Renal cortex interstitium (tissue), 15 donors: ENCODE measurements at places on chromosomes 11 and 22. TPM values are rescaled to one million over a fixed set of nuclear protein-coding genes. Genes with fewer than 3 reads are reported as not detected.

OR56A1 gene
- not detected for polyA plus RNA-seq

APOL1 gene
- 13.9 TPM for polyA plus RNA-seq

ANO5 gene
- 4.5 TPM for polyA plus RNA-seq

MAPK11 gene
- 10.1 TPM for polyA plus RNA-seq

RHOD gene
- polyA plus RNA-seq = 7.7 TPM

ZNF214 gene
- polyA plus RNA-seq = 12.3 TPM

SYVN1 gene
- polyA plus RNA-seq = 53.6 TPM

TEX54 gene
- polyA plus RNA-seq = not detected

FOLR2 gene
- polyA plus RNA-seq = 10.7 TPM

DNA sequence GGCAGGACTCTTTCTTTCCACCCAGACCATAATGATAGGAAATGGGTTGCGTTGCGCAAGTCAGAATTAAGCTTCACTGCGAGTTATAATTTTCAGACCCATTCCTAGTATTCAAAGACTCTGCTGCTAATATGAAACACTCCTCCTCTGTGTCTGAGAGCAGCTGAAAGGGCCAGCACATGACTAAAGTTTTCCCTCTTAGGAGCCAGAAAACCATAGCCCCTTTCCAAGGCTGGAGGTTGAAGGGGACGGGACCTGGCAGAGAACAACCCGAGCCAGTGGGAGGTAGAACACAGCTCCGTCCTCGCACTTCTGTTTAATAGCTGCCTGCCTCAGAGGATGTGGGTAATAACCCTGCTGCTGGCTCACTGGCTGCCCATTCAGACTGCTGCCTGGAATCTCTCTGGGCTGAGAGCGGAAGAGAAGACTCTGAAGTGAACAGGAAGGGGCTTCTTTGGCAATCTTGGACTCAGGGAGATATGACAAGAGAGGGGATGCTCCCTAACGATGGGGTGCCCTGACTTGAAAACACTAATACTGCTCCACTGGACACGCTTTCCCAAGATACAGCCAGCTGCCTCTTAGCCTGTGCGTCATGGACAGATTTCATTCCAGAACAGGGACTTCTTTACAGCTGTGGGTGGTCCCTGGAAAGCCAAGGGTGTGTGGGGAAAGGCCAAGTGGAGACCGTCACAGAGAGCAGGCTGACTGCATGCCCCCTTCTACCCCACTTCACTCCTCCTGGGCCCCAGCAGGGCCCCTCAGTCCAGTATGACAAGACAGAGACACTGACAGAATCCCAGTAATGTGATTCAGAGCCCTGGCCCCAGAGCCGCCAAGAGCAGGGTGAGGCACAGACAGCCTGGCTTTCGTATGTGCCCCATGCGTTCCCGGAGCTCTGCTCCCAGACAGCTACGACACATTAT is 156.9 kb downstream of the FEZ1 start:
- no peak for DNase-seq

GRCh38 chr22:47002692-47003091 is 240.2 kb downstream of the TBC1D22A start:
- no peak for DNase-seq

- no peak for DNase-seq
Measured at GRCh38 chr11:35330156-35330889, 89.0 kb downstream of the SLC1A2 start.

GRCh38 chr22:42893371-42894150 is 36.5 kb upstream of the ARFGAP3 start:
- no peak for DNase-seq

- DNase-seq = no peak
Measured at GRCh38 chr22:45470871-45471270, 31.8 kb upstream of the FBLN1 start.

- DNase-seq = no peak
Measured at GRCh38 chr11:86418106-86418505, 43.4 kb downstream of the CCDC81 start.

DNA sequence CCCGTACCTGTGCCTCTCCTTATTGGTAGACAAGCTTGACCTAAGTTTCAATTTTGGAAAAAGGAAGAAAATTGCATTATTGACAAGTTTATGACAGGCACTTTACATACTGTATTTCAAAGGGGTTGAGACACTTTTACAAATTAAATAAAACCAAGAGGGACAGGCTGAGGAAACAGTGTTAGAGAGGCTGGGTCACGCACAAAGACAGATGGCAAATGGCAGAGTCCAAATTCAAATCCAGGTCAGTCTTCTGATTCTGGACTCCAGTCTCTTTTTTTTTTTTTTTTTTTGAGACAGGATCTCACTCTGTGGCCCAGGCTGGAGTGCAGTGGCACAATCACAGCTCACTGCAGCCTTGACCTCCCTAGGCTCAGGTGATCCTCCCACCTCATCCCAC is 10.1 kb downstream of the TRIM66 start:
- no peak for DNase-seq

- no peak for DNase-seq
Measured at GRCh38 chr11:109845437-109845836, 247.8 kb upstream of the ZC3H12C start.

DNA sequence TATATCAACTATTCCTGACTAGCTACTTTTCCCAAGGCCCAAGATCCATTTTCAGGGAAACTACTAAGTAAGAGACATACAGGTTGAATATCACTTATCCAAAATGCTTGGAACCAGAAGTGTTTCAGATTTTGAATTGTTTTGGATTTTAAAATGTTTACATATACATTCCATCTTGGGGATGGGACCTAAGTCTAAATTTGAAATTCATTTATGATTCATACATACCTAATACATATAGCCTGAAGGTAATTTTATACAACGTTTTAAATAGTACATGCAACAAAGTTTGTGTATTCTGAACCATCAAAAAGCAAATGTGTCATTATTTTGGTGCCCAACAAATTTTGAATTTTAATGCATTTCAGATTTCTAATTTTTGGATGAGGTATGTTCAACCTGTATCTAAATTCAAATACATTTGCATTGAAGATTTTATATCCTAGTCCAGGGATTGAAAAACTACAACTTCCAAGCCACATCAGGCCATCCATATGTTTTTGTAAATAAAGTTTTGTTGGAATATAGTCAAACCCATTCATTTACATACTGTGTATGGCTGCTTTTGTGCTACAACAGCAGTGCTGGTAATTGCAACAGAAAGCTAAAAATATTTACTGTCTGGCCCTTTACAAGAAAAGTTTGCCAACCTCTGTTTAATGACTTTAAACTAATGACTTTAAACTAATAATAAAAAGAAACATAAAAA is 73.3 kb downstream of the CWF19L2 start:
- no peak for DNase-seq

- peak; percentile 42 for DNase-seq
Measured at GRCh38 chr11:74466916-74467885, at the start of gene KCNE3. Gene KCNE3 (minus strand): TSS chr11:74467549. CDS start chr11:74457563, 9,986 bp downstream.

GRCh38 chr11:46759196-46759595 is 40.2 kb downstream of the F2 start:
- no peak for DNase-seq

DNA sequence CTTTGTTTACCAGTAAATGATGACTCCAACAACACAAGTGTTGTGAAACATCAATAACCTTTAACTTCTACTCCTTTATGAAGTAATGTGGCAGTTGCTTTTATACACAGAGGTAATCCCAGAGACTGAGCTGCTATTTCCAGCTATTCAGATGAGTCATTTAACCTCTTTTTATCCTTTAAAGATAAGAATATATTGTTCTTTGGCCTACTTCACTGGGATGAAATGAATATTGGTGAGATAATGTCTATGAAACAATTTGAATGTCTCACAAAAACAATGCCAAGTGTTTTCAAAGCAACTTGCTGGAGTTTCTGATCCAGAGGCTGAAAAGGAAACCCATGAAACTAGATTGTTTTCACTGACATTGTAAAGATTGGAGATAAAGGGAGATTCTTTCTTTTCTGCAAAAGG is 564.4 kb upstream of the LUZP2 start:
- no peak for DNase-seq

DNA sequence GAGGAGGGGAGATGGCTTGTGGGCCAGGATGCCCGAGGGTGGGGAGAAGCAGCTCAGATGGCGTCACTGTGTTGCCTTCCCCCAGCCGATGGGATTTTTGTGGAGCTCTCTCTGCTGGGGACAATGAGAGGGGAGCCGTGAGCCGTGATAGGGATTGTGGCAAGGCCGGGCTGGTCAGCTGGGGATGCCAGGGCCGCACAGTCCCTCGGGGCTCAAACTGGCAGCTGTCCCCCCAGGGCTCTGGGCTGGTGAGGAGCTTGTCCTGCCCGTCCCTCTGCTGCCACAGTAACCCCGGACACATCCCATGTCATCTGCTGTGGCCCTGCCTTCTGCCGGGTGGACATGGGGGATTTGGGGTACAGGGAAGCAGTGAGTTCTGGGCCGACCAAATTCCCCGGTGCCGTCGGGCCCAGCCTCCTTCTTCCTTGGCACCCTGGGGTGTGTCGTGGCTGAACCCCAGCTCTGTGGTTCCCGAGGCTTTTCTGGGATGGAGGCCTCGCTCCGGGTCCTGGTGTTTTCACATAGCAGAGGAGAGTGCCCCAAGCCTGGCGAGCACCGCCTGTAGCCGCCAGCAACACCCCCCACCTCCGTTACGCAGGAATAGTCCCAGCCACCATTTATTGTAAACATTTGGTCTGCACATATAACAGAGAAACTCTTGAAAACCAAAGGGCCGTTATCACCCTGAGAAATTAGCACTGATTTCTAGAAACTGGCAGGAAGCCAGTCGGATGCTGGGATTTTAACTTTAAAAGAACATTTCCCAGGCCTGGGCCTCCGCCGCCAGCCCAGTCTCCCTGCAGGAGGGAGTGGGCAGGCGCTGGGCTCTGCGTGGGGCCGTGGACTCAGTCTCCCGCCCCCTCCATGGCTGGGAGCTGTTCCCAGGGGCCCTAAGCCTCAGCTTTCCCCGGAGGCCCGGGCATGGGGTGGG is 9.9 kb downstream of the BRSK2 start:
- no peak for DNase-seq

GRCh38 chr11:75592715-75593114 is 30.7 kb downstream of the SERPINH1 start:
- no peak for DNase-seq

- DNase-seq = peak; percentile 26
Measured at GRCh38 chr22:22877523-22878210, 9.9 kb upstream of the IGLL5 start.

GRCh38 chr11:16796311-16796710 is 57.9 kb downstream of the C11orf58 start:
- DNase-seq = no peak

GRCh38 chr11:62269654-62270278 is at the start of gene SCGB2A2:
Gene SCGB2A2 (plus strand): TSS chr11:62270158. CDS start chr11:62270217, 59 bp downstream.
- DNase-seq = no peak

DNA sequence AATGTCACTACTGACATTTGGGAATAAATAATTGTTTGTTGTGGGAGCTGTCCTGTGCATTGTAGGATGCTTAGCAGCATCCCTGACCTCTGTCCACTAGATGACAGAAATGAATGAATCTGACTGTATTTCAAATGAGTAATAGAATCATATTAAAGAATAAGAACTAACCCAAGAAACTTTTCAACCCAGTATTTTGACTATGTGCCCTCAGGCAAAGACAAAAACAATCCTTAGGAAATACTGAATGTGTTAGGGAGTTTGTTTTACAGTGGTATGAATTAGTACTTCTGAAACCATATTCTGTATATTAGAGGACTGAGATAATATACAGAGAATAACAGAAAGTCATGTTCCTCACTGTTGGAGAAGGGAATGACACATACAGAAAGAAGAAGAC is 320.9 kb upstream of the PITPNB start:
- no peak for DNase-seq
